ENCODE measurements at places on chromosomes 1 and 21. TPM values are rescaled to one million over a fixed set of nuclear protein-coding genes. Genes with fewer than 3 reads are reported as not detected.
A peak's percentile ranks its signal among the peaks of the same experiment; 100 is the strongest.

DNA sequence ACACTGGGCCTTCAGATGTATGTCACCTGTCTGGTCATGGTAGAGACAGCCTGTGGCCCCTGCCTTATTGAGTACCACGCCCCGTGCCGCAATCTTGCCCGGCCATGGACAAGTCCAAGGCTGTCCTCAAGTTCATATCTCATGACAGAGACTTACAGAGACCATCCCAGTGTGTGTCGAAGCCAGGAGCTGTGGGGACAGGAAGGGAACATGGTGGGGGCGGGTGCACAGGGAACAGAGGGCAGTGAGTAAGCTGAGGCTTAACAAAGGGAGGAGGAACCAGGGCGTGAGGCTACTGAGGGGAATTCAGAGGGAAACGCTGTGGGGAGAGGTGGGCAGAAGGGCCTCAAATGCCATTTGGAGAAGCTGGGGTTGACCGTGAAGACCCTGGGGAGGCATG is 75.8 kb downstream of the ALPL start:
- H3K27ac ChIP-seq = peak overlapping the region; percentile 98
- peak; percentile 78 for DNase-seq
- H3K4me1 ChIP-seq = peaks cover 72% of the 10 kb centered on the region
- no peaks in the 10 kb centered on the region for H3K27me3 ChIP-seq

Gene TAS1R1
- total RNA-seq = not detected

DNA sequence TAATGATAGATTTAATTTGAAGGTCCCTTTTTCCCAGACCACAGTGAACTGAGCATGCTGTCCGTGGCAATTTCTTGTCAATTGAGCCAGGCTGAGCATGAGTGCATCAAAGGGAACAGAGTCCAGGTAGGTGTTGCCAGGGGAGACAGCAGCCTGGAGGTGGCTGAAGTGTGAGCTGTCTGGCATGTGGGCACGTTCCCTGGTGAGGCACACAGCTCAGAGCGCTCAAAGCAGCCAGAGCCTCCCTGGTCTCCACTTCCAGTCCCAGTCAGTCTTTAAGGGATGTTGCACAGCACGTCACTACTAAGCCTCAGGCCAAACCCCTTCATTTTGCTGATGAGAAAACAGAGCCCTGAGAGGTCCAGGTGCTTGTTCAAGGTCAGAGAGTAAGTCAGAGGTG is 251.4 kb downstream of the MATN1 start:
- no peaks in the 10 kb centered on the region for H3K36me3 ChIP-seq
- no peak for DNase-seq
- H3K4me3 ChIP-seq = no peak overlapping the region

DNA sequence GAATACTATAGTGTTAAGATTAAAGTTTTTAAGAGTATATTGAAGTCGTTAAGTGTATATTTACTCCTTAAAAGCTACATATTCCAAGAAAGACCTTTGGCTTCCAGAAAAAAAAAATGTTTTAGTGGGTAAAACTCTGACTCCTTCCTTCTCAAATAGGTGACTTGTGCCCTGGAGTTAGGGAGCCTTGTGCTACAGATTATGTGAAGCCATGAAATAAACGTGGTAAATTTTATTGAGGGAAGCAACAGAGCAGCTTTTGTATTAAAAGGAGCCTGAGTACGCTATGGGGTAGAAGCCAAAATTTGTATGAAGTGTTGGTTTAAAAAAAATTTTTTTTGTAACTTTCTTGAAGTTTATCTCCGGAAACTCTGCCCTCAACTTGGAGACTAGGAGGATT is 994 bp downstream of the RO60 start:
- peaks cover 5% of the 10 kb centered on the region for H3K4me1 ChIP-seq
- no peaks in the 10 kb centered on the region for H3K27me3 ChIP-seq
- H3K27ac ChIP-seq = peak overlapping the region; percentile 77
- H3K4me3 ChIP-seq = peak overlapping the region; percentile 70

GRCh38 chr1:101240041-101240430 is 3.2 kb downstream of the S1PR1 start:
- H3K4me1 ChIP-seq = peaks cover 16% of the 10 kb centered on the region
- H3K36me3 ChIP-seq = peaks cover 30% of the 10 kb centered on the region
- DNase-seq = no peak
- H3K27ac ChIP-seq = no peak overlapping the region

DNA sequence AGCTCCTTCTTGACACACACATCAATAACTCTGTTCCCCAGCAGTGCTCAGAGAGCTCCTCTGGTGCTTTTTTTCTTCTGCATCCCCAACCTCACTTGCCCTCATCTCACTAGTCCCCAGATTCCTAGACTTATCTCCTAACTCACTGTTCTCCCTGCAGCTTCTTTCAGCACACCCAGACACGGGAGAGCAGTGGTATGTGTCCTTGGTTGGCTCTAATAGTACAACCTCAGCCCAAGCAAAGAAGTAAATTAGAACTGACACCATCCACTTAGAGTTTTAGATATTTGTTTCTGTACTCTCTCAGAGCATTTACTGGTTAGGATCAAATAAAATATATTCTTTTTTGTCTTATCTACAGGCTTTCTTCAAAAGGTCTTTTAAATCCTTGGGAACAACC is 201.4 kb upstream of the SNX7 start:
- no peaks in the 10 kb centered on the region for H3K27me3 ChIP-seq
- DNase-seq = no peak
- no peaks in the 10 kb centered on the region for H3K4me1 ChIP-seq
- H3K36me3 ChIP-seq = no peaks in the 10 kb centered on the region
- H3K27ac ChIP-seq = no peak overlapping the region

GRCh38 chr1:158180741-158181576 is at the start of gene CD1D:
Gene CD1D (plus strand): TSS chr1:158180895. CDS start chr1:158181102, 207 bp downstream.
- no peak within 1 kb of the TSS for H3K27ac ChIP-seq
- no peak within 1 kb of the TSS for H3K4me3 ChIP-seq
- no peaks in the 10 kb centered on the region for H3K36me3 ChIP-seq
- DNase-seq = no peak

DNA sequence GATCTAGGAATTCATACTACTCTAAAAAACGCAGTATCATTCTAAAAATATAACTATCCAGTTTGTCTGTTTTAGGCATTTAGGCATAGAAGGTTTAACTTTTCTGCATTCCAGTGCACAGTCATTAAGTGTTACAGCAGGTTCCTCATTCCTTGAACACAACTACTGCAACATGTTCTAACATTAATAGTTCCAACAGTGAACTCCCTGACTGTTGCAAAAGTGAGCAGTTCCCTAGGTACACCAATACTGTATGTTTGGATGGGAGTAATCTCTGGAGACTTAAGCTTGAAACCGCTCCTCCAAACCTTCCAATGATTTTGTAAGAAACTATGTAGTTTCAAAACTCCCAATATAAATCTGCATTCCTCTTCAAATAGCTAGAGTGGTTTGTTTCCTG is 46.2 kb downstream of the UCHL5 start:
- 0 out of 2 replicates have a peak, but pooled peaks cover 4% of the 10 kb centered on the region for H3K36me3 ChIP-seq
- DNase-seq = no peak
- H3K27ac ChIP-seq = no peak overlapping the region
- H3K27me3 ChIP-seq = no peaks in the 10 kb centered on the region

- no peak for DNase-seq
- no peak overlapping the region for H3K4me3 ChIP-seq
- peaks cover 5% of the 10 kb centered on the region for H3K36me3 ChIP-seq
- no peak overlapping the region for H3K27ac ChIP-seq
- H3K4me1 ChIP-seq = peaks cover 48% of the 10 kb centered on the region
These were observed 19.0 kb downstream of the MAPKAPK2 start for GRCh38 chr1:206703661-206704060.

DNA sequence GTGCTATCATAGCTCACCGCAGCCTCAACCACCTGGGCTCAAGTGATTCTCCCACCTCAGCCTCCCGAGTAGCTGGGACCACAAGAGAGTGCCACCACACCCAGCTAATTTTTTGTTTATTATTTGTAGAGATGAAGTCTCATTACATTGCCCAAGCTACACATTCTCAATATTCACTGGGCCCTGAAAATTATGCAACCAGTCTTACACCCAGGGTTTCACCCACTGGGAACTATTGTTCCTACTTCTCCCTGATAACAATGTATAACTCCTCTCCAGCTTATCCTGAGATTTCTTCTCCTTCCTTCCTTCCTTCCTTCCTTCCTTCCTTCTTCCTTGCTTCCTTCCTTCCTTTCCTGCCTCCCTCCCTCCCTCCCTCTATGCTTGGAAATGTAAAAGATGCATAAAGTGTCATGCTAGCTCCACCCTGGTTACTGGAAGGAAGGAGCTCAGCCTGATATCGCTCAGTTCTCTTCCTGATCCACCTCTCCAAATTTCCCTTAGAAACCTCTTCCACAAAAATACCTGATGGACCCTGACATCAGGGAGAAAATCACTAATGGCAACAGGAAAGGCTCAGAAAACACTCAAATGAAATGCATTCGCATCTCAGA is 11.2 kb upstream of the VSIG8 start:
- H3K36me3 ChIP-seq = no peaks in the 10 kb centered on the region
- no peak for DNase-seq
- H3K27ac ChIP-seq = no peak overlapping the region

DNA sequence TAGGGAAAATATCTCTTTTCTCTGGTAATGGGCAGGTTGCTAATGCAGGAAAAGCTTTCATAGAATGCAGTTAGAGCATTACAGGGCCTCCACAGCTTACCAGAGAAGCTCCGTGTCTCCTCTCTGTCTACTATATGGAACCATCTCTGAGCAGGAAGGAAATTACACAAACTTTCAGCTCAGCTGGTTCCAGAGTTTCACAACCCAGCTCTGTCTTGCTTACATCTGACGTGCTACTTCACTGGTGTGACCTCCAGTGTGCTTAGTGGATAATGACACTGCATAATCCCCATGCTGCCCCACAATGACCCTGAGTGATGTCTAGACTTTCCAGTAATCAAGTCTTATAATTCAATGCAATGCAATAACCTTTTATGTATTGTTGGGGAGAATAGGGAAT is 4.3 kb upstream of the FGGY start:
- no peak for DNase-seq
- no peak overlapping the region for H3K27ac ChIP-seq
- no peak overlapping the region for H3K4me3 ChIP-seq
- H3K4me1 ChIP-seq = peaks cover 10% of the 10 kb centered on the region

Data from SJSA1 (cell line).